ENCODE measurements at places on chromosomes 13 and 19.

GRCh38 chr13:82358284-82358683 lies 1524.0 kb downstream of the SLITRK1 start:
- DNase-seq, result no peak

- DNase-seq, result no peak
These were observed 8.8 kb downstream of the IGFL4 start for GRCh38 chr19:46031781-46032596.

- no peak for DNase-seq
These were observed 55.8 kb upstream of the KLF2 start for GRCh38 chr19:16268676-16269319.

- DNase-seq, result no peak
These were observed 209.1 kb downstream of the UQCRFS1 start for GRCh38 chr19:29003641-29004409.

DNA sequence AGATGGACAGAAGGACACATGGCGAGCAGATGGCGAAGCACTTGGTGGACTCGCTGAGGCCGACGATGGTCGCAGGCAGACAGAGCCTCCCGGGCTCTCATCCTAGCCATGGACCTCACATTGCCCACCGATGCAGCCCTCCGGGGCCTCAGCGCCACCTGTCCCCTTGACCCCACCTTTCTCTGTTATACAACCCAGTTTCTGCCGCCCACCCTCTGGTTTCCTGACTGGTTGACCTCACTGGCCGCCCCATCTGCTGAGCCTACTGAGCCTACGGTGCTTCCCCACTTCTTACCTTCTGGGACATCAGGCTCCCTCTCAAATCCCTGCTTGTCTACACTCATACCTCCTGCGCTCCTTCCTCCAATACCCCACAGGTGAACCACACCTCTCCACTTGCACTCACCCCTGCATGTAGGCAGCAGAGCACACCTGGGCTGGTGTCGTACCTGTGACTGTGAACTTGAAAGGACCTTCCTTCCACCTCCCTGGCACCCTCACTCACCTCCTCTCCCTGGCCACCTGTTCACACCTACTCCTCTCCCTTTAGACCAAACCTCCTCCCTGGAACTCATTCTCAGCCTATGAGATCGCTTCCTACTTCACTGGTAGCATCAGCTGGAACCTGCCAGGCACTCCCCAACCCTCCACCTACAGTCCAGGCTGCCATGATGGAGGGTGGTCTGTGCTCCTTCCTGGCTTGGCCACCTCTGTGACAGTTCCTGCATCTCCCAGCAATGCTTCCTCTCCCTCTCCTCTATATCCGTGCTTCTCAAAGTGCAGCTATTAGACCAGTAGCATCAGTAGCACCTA lies 36.1 kb downstream of the HPN start:
- no peak for DNase-seq

- DNase-seq, result no peak
These were observed 1690.0 kb downstream of the PCDH9 start for GRCh38 chr13:65540175-65540574.

DNA sequence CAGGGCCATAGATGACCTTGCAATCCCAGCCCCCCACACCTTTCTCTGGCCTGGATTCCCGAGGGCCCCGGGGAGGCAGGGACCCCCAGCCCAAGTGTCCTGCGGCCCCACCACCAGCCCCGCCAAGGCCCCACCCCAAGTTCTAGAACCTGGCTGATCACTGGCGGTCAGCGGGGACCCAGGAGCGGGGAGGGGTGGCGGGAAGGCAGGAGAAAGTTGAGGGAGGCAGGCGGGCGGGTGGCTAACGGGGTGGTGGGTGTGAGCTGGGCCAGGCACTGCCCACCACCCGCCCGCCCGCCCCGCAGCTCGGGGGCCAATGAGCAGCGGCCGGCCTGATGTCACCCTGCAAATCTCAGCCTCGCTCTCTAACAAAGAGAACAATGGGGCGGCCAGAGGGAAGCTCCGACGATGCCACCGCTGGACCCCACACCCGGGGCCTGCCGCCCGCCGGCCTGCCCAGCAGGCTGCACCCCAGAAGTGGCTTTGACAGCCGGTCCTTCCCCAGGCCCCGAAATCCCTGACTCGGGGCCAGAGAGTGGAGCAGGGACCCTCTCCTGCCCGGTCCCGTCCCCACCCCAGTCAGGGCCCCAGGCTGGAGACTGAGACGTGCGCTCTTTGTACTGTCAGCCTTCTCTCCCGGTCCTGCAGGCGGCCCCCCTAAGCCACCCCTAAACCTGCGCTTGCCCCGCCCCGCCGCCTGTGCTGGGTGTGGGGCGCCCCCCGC lies 1.6 kb downstream of the MEX3D start:
- peak; percentile 82 for DNase-seq

GRCh38 chr19:19119325-19120237 lies 18.7 kb downstream of the TMEM161A start:
- DNase-seq, result no peak

DNA sequence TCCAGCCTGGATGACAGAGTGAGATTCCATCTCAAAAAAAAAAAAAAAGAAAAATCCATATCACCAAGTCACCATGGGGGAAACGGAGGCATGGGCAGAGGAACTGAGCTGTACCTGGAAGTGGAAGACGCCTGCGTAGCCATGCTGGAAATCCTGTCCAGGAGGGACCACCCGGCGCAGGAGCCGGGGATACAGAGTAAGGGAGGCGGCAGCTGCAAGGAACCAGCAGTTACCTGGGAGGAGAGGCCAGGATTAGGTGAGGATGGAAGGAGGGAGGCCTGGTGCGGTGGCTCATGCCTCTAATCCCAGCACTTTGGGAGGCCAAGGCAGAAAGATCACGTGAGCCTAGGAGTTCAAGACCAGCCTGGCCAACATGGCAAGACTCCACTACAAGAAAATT lies 2.0 kb downstream of the CAPN12 start:
- no peak for DNase-seq

- DNase-seq, result no peak
These were observed 67.9 kb upstream of the KLF5 start for GRCh38 chr13:72990953-72991352.

DNA sequence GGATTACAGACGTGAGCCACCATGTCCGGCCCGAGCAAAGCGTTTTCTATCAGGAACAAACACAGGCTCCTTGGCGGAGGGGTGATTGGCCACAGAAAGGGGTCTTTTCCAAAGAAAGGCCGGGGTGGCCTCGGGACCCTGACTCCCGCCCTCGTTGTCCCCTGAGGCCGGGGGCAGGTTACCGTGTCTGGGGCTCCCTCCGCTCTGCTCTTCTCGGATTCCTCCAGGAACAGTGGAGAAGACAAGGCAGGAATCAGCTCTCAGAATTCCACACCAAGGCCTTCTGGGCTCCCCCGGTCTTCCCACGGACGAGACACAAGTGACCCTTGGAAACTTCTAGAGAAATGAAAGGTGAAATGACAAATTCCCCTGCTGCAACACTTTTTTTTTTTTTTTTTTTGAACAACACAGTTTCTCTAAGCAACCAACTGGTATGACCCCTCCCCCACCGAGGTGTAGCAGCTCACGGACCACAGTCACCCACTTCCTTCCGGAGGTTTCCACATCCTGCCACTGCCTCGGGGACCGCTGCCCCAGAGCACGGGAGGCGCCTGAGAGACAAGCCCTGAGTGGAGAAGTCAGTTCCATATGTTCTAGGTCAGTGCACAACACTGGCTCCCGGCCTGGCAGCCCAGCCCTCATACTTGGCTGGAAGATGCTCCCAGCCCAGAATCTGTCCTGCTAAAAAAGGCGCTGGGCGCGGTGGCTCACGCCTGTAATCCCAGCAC lies 11.0 kb downstream of the MOB3A start:
- no peak for DNase-seq

GRCh38 chr13:93655154-93655553 lies 428.5 kb downstream of the GPC6 start:
- no peak for DNase-seq

GRCh38 chr13:25171170-25171516 lies 945 bp downstream of the AMER2 start:
- no peak for DNase-seq

DNA sequence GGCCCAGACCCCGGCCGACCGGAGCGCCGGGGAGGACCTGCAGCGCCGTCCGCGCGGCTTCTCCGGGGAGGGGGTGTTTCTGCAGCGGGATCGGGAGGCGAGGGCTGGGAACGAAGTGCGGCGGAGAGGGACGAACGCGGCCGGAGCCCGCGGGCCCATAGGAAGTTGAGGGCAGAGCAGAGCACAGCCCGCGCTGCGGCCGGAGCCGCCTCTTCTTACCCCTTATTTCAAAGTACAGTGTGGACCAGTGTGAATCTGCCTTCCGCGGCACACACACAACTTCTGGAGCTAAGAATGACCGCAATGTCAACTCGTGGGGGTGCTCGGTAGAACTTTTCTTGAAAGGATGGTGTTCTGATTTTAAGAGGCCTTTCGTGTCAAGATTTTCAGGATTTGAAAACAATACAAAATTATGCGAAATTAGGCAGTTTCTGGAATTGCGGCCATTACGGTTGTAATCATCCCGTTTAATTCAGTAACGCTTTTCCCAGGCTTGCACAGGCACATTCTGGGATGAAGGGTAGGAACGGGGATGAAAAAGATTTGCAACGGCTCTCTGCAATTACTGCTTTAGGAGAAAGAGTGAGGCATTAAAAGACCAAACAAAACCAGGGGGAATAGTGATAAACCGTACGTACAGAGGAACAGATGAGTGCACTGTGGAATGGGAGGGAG lies 821 bp downstream of the TDRD3 start:
- peak; percentile 78 for DNase-seq

- no peak for DNase-seq
These were observed 1773.8 kb downstream of the PCDH9 start for GRCh38 chr13:65456150-65456912.

DNA sequence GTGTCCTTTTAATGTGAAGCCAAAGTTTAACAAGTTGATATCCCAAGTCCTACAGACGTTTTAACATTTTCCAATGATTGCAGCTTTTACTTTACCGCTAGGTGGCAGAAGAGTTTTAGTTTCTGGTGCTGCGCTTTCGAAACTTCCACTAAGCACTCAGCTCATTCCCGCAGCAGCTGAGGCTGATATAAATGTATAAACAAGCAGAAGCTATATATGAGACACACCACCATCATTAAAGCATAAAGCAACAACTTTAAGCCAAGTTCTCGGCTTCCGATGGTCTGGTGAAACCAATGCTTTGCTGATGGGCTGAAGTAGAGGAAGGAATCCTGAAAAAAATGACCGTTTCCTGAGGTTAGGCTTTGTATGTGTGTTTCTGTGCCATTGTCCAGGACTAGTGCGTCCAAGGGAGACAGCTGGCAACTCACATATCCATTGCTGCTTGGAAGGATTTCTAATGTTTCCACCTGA lies 753.9 kb downstream of the OLFM4 start:
- no peak for DNase-seq

DNA sequence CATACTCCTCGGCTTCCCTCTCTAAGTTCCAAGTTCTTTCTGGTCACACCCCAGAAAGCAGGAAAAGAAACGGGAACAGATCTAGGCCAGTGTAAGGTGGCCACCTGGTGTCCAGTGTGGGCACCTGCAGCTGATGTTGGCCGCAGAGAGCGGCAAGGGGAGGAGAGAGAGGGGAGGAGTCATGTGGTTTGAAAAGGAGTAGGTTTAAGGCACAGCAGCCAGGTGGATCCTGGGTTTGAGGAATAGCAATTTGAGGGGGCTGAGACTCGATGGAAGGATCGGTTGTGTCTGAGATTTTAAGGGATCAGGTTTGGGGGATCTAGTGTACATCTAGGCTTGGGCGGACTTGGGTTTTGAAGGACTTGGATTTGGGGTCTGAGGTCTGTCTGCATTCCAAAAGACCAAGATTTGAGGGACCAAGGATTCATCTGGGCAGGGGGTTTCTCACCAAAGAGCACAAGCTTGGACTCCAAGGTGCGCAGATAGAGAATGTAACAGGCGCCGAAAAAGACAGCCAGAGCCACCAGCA lies 1.2 kb downstream of the RABAC1 start:
- no peak for DNase-seq

DNA sequence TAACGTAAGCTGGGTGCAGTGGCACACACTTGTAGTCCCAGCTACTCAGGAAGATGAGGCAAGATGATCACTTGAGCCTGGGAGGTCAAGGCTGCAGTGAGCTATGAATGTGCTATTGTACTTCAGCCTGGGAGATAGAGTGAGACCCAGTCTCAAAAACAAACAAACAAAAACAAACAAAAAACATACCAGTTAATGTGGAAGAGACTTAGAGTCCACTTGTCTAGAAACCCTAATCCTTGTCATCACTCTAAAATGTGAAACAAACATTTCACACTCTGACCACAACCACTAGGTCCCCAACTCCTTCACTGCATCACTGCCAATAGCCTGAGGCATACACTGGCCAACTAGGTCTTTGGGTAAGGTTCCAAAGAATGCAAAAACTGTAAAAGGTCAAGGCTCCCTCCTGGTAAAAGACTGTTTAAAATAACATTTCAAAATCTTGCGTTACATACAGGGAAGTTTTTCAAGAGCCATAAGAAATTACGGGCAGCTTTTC lies 28.6 kb upstream of the CYP2B6 start:
- no peak for DNase-seq

GRCh38 chr13:112063807-112064206 lies 3.1 kb upstream of the SOX1 start:
- no peak for DNase-seq

GRCh38 chr13:37070956-37071355 lies 11.5 kb upstream of the SUPT20H start:
- no peak for DNase-seq

DNA sequence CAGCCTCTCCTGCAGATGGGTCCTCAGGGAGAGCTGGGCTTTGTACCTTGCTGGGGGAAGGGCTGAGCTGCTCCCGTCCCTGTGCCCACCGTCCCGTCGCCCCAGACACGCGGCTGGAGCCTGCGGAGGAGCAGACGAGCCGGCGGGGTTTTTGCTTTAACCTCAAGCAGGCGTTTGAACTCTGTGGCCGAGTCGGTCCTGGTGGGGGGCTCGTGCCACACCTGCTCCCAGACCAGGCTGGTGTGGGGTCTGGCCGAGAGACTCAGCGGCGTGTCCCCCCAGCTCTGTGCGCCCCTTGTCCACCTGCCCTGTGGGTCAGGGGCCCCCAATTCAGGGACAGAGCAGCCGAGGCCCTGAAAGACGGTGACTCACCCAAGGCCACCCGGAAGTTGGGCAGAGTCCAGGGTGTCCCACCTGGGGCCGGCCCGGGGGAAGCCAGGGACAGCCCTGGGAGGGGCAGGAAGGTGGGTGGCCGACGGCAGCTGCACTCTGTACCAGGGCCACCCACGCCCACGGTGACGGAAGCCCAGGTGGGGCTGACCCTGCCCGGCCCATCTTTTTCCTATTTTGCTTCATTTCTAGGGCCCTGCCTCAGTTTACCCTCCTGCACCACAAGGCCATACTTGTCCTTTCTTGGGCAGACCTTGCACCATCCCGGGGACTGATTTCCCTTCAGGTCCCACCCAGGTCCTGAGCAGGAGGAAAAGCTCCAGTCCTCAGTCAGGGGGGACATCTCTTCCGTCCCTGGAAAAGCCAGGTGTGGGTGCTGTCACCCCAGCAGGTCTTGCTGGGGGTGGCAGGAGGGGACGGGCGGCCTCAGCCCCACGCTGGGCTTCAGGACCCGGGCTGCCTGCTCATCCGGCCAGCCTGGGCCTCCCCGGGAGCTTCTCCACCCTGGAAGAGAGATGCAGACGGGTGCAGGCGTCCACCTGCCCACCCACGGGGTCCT lies 5.3 kb downstream of the EFNA2 start:
- DNase-seq, result no peak

GRCh38 chr13:98804336-98804855 lies 51.9 kb upstream of the SLC15A1 start:
- no peak for DNase-seq

All from coronary artery (tissue), 2 donors.